ENCODE measurements at places on chromosomes 13 and 19.
A peak's percentile ranks its signal among the peaks of the same experiment; 100 is the strongest.

DNA sequence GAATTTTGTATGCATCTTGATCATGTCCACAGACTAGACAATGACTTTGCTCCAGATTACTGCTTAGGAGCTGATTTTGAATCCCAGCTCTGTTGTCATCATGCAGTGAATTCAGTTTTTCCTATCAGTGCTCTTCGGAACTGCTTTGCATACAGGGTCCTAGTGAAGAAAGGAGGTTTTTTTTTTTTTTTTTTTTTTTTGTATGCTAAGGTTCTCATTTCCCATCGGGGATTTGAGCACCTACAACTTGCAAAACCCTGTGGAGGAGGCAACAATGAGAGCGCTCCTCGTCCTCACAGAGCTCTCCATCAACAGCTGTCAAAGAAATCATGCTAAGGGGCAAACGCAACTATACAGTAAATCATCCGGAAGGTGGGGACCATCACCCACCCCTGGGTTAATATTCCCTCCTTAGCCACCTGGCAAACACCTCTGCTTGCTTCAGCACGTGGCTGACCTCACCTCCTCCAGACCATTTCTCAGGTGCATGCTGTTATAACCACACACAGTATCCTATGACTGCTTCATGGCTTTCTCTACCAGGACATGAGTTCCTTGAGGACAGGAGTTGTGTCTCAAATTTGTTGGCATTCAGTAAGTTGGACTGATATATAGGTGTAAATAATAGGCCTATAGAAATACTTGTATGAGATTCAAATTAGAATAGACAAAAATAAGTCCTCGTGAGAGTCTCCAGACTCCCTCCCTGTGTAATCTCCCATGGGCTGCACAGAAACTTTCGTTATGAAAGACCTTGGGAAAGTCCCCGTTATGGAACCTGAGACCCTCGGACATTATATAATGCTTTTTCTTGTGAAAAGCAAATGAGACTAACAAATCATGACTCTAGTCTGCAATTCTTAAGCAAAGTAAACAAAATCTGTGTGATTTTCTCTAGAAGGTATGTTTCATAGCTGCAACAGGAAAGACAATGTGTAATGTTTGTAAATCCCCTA lies 113.8 kb downstream of the KATNAL1 start:
- H3K4me1 ChIP-seq, result no peaks in the 10 kb centered on the region
- H3K36me3 ChIP-seq, result no peaks in the 10 kb centered on the region
- DNase-seq, result no peak
- no peaks in the 10 kb centered on the region for H3K27me3 ChIP-seq
- no peak overlapping the region for H3K27ac ChIP-seq

DNA sequence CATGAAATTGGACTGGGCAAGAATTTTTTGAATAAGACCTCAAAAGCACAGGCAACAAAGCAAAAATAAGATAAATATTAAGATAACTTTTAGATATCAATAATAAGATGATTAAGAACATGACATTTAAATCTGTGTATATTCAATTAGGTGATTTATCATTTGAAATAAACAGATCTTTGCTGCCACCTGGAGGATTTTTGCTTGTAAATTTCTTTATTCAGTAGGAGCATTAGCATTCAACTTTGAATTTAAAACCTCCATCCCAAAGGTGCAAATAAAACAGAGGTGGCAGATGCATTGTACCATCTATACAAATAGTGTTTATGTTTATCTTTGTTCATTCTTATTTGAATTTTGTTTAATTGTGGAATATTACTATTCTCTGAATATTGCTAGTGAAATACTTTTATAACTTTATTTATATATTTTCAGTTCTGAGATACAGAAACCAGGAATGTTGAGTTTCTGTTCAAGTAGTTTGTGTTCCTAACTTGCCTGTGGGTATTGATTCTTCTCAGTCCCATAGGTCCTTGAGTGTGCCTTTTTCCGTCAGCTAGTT lies 20.9 kb downstream of the COG6 start:
- no peaks in the 10 kb centered on the region for H3K4me1 ChIP-seq
- DNase-seq, result peak; percentile 59
- no peak overlapping the region for H3K4me3 ChIP-seq

GRCh38 chr13:63307228-63307627 lies 1891.6 kb upstream of the PCDH20 start:
- H3K27ac ChIP-seq, result no peak overlapping the region
- no peak overlapping the region for H3K4me3 ChIP-seq
- no peaks in the 10 kb centered on the region for H3K4me1 ChIP-seq
- no peaks in the 10 kb centered on the region for H3K36me3 ChIP-seq
- H3K27me3 ChIP-seq, result no peaks in the 10 kb centered on the region

DNA sequence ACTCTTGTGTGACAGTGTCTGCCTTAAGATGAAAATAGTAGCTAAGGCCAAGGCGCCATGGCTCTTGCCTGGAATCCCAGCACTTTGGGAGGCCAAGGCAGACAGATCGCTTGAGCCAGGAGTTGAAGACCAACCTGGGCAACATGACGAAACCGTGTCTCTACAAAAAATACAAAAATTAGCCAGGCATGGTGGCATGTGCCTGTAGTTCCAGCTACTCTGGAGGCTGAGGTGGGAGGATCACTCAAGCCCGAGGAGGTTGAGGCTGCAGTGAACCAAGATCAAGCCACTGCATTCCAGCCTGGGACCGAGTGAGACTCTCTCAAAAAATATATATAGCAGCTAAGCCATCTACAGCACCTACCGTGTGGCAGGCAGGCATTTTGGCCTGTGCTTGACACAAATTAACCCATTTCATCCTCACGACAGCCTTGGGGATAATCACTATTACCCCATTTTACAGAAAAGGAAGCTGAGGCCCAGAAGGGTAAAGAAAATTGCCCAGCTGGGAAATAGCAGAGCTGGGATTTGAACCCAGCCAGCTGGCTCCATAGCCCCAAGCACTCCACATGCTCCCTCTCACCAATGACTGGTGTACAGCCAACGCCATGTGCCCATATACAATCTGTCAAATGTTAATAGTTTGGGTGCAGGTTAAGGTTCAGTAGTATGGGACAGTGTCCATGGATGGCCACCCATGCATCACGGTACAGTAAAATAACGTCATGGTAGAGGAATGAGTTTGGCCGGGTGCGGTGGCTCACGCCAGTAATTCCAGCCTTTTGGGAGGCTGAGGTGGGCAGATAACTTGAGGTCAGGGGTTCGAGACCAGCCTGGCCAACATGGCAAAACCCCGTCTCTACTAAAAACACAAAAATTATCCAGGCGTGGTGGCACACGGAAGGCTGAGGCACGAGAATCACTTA lies 3.1 kb downstream of the SLC1A5 start:
- peaks cover 27% of the 10 kb centered on the region for H3K4me1 ChIP-seq
- no peak for DNase-seq
- H3K27ac ChIP-seq, result peak overlapping the region; percentile 98
- no peaks in the 10 kb centered on the region for H3K27me3 ChIP-seq
- H3K36me3 ChIP-seq, result no peaks in the 10 kb centered on the region

DNA sequence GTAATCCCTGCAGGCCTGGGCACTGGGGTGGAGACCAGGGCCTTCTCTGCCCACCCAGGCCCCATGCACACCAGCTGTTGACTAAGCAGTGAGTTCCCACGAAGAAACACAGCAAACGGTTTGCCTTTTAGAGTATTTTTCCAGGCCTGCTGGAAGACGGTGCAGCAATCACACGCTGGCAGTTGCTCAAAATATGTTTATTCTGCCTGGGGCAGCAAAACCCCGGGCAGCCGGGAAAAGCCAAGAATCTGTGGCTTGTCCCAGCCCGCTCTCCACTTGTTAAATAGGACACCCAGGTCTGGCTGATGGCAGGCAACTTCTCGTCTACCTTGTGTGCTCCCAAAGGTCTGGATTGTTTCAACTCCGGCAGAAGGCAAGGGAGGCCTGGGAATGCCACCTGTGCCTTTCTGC lies 40.8 kb downstream of the GGACT start:
- H3K4me1 ChIP-seq, result peaks cover 9% of the 10 kb centered on the region
- no peaks in the 10 kb centered on the region for H3K27me3 ChIP-seq
- peak; percentile 36 for DNase-seq
- H3K36me3 ChIP-seq, result no peaks in the 10 kb centered on the region
- peak overlapping the region; percentile 67 for H3K27ac ChIP-seq

DNA sequence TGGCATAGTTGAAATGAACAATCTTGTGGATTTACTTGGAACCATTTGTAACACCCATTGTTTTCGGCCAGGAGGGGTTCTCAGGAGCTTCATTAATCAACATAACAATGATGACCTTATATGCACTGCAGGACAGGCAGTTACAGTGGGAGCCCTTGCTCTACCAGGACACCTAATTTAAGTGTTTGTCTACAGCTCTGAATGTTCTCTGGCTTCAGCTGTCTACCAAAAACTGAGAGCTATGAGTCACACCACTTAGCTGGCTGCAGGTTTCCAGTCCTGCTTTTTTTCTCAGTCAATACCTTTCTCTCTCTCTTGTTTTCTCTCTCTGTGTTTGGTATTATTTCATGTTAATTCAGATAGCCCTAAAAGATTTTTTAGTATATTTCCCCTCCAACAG lies 105.4 kb upstream of the MBNL2 start:
- H3K4me3 ChIP-seq, result no peak overlapping the region
- H3K4me1 ChIP-seq, result peaks cover 37% of the 10 kb centered on the region
- no peak overlapping the region for H3K27ac ChIP-seq
- no peaks in the 10 kb centered on the region for H3K27me3 ChIP-seq
- H3K36me3 ChIP-seq, result no peaks in the 10 kb centered on the region
